Right ventricle myocardium superior (tissue), 1 donor: ENCODE measurements at places on chromosomes 7 and 10. TPM values are rescaled to one million over a fixed set of nuclear protein-coding genes. Genes with fewer than 3 reads are reported as not detected.

DNA sequence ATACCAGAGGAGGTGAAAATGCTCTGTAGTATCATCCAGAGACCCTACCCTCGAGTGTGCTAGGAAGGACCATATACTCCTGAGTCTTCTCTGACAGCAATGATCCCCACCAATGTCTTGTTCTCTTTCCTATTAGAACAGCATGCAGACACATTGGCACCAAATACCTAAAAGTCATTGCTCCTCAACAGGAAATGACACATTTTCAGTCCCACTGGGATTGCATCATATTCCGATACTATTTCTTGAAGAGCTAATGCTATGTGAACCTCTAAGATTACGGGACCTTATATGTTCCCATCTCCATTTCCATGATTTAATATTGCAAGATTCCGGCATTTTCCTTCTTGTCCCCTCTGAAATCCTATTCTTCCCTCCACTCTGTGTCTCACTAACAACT, 177.4 kb downstream of the NRP1 start:
- no peak for DNase-seq

GRCh38 chr10:2914741-2915140, 152.6 kb upstream of the PFKP start:
- DNase-seq, result no peak

NPSR1 gene
- total RNA-seq, result not detected

GRCh38 chr7:112708236-112708635, 82.0 kb downstream of the TMEM168 start:
- no peak for DNase-seq

DNA sequence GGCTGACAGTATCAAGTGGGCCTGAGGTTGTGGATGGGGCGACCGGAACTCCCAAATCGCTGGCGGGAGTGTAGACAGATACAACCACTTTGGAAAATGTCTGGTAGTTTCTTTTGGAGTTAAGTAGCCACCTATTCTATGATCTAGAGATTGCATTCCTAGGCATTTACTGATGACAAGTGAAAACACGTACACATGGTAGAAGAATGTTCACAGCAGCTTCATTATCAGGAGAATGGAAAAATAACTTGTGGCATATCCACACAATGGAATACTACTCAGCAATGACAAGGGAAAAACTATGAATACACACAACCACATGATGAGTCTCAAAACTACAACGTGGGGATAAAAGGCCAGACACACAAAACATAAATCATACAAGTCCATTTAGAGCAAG, 146.0 kb downstream of the MYOF start:
- no peak for DNase-seq

GRID2IP gene
- not detected for total RNA-seq

GRCh38 chr10:130352291-130352645, 216.1 kb downstream of the GLRX3 start:
- no peak for DNase-seq

- no peak for DNase-seq
Observed at GRCh38 chr7:119254742-119255141, 1018.2 kb upstream of the KCND2 start.
